Tongue (tissue), 3 donors: ENCODE measurements at places on chromosomes 2 and 18.

DNA sequence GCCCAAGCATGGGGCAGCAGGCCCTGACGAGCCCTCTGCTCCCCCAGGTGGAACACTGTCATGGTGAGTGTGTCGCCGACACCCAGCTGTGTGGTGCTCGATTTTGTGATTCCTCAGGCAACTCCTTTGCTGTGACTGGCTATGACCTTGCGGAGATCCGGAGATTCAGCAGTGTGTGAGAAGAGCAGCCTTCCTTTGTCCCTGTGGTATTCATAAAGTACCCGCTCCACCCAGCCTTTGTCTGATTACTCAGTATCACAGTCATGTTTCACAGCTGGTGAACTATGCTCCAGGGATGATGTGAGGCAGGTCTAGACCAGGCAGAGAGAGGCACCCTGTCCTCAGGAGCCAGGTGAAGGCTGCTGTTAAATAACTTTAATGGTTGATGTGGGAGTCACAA, 4.0 kb downstream of the WDR54 start:
- DNase-seq = no peak

GRCh38 chr2:16613539-16614011, 52.1 kb downstream of the CYRIA start:
- DNase-seq = peak; percentile 47

DNA sequence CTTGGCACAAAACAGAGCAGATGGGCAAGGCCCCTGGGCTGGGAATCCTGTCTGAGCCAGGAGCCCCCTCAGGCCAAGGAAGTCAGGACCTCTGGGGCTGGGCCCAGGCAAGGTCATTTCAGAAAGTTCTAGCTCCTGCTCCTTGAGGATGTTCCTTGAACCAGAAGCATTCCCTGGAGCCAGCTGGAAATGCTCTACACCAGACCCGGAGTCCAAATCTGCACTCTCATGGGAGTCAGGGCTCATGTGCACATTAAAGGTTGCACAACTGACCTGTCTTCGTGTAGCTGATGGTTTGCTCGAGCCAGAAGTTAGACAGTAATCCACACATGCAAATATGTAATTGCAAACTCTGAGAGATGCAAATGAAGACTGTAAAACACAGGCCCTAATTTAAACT, 18.0 kb downstream of the PARD6G start:
- DNase-seq = no peak

DNA sequence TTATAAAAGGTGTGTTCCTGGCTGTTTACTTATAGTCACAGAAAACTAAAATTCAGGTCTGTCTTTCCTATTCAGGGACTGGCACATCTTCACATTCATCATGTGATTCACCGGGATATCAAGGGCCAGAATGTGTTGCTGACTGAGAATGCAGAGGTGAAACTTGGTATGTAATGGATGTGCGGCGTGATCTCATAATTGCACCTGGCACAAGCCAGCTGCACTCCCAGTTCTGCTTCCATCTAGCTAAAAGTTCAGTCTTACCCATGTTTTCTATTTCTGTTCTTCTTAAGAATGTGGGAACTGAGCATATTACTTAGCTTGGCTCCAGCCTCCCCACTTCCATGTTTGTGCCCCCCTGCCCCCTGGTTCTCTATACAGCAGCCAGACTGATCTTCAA, 131.9 kb downstream of the MAP4K4 start:
- DNase-seq = no peak

- DNase-seq = no peak
Observed at GRCh38 chr2:206230060-206230762, 44.3 kb upstream of the ZDBF2 start.

DNA sequence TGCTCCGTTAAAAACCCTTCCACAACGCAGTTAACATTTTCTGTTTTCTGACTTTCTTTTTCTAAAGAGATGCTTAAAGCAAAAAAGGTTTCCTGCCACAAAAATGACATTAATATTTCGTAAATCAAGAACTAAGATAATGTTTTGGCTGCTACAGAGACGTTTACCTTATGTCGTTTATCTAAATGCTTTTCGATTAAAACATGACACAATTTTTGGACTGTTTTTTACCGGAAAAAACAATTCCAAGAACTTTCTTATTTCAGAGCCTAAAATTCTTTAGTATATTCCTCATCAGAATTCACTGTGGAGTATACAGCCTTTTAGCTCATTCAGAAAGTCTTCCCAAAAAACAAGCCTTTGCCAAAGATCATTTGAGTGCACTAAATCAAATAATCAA, 278.0 kb upstream of the TCF4 start:
- DNase-seq = no peak

DNA sequence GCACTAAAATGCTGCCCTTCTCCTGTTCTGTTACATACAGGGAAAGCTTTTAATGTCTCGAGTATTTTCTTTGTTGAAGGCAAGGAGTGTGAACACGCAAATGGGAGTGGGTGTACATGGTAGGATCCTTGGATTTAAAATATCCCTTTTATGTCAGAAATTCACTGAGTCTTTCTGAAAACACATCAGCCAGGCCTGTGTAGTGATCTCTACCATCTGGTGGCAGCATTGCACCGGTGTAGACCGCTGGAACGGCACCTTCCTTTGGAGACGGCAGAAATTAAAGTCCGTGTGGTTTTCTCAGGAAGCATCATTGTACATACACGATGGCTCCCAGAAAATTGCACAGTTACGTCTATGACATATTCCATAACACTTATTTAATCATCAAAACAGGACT, 515.8 kb downstream of the GALR1 start:
- peak; percentile 74 for DNase-seq

GRCh38 chr2:134395779-134396178, 141.9 kb downstream of the MGAT5 start:
- DNase-seq = no peak
